ENCODE measurements at places on chromosomes 4 and X.
A peak's percentile ranks its signal among the peaks of the same experiment; 100 is the strongest.

- DNase-seq = no peak
Observed at GRCh38 chr4:4985844-4986243, 33.4 kb downstream of the CYTL1 start.

GRCh38 chr4:8672486-8672885 lies 79.9 kb downstream of the CPZ start:
- no peak for DNase-seq

GRCh38 chrX:44062840-44063239 lies 89.7 kb upstream of the NDP start:
- no peak for DNase-seq

DNA sequence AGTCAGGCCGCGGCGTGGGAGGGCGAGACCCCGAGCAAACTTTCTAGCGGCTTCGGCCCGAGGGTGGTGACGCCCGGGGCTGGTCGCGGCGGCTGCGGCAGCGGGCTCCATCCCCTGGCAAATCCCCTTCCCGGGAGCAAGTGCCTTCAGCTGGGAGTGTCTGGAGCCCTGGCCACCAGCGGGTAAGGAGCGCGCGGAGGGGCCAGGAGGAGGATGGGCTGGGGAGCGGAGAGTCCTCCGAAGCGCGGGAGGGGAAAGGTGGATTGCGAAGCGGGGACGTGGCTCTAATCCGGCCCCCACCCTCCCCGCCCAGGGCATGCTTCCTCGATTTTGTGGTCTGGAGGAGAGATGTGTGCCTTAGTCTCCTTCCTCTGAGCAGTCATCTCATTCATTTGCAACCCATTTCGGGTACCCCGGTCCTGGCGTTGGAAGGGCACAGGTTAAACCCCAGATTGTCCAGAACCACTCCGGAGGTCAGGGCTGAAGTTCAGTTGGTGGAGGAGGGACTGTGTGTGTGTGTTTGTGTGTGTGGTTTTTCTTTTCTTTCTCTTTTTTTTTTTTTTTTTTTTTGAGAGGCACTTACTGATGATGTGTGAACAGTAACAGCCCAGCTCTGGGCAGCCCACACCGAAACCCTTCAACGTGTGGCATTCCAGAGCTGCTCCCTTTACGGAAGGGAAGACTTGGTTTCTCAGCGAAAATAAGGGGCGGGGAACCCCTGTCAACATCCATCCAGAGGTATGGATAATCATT lies 516 bp downstream of the SGMS2 start:
- DNase-seq = peak; percentile 39

GRCh38 chr4:137468836-137469235 lies 63.5 kb downstream of the PCDH18 start:
- DNase-seq = no peak

DNA sequence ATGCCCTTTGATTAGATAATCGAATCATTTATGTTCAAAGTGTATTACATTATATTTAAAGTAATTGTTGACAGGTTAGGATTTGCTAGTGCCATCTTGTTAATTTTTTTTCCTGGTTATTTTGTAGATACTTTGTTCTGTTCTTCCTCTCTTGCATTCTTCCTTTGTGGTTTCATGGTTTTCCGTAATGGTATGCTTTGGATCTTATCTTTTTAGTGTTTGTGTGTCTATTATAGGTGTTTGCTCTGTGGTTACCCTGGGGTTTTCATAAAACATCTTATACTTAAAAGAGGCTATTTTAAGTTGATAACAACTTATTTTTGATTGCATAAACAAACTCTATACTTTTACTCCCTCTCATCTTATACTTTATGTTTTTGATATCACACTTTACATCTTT lies 108.2 kb upstream of the SRD5A3 start:
- no peak for DNase-seq

GRCh38 chrX:23851544-23851943 lies 56.2 kb downstream of the APOO start:
- DNase-seq = no peak

- DNase-seq = no peak
Observed at GRCh38 chr4:38327174-38327573, 336.8 kb upstream of the KLF3 start.

DNA sequence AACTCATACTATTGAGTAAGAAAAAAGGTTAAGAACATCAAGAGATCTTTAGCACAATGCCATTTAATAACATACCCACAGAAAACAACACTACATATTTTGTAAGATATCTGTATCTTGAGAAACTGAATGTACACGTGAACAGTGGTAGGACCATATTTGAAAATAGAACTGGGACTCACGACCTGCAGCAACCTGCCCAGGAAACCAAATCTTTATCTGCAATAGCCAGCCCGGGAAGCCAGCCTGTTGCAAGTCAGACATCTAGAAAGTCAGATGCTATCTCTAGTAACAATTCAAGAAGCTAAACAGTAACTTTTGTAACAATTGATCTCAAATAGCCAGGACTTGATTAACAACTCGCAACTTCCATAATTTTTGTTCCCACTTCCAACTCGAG lies 52.6 kb upstream of the SOD3 start:
- DNase-seq = no peak

- DNase-seq = no peak
Observed at GRCh38 chrX:29044423-29045184, 457.4 kb downstream of the IL1RAPL1 start.

DNA sequence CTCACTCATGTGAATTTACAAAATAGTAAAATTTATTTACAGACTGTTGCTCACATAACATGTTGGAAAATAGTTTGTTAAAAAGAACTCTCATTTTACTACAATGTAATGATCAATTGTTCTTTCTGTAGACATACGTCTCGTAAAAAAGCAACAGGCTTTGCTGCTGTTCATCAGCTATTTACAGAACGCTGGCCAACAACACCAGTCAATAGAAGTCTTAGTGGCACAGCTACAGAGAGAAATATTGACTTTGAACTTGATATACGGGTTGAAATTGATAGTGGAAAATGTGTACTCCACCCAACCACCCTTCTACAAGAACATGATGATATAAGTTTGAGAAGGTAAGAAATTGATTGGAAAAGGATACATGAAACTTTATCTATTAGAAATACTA lies 47.6 kb upstream of the ADAD1 start:
- no peak for DNase-seq

DNA sequence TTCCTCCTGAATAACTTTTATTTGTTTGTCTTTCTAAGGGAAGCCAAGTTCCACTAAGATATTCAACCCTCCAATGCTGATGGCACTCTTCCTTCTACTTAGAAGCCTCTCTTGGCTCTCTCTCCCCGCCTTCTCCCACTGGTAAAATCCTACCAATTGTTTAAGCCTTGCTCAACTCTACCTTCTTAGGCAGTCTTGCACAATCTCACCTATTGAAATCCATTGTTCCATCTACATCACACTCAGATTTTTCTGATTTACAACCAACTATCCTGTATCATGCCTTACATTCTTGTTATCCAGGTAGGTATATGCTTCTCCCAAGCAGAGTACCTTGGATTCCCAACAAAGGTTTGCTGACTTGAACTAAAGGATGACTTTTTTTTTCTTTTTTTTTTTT lies 69.1 kb downstream of the NR3C2 start:
- no peak for DNase-seq

DNA sequence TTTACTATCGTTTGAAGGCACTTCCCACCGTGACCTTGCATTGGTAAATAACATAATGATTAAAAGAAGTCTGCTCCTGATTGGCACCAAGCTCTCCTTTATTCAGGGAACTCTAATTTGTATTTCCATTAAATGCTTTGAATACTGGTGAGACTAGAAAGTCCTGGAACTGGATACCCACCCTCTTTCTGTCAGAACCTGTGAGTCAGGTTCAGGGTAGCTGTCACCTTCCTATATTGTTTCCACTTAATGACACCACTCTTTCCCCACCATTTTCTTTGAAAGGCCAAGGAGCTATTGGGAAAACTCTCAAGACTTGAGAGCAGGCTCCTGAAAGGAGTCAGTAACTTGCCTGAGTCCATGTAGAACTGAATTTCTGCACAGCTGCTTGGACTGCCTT lies 55.9 kb upstream of the RASSF6 start:
- no peak for DNase-seq

- DNase-seq = no peak
Observed at GRCh38 chrX:50103866-50104566, 96.8 kb downstream of the AKAP4 start.

GRCh38 chr4:157840648-157841047 lies 332.2 kb downstream of the GASK1B start:
- DNase-seq = no peak

GRCh38 chr4:141348573-141348972 lies 127.9 kb downstream of the ZNF330 start:
- DNase-seq = no peak

GRCh38 chr4:69518538-69519198 lies 23.0 kb upstream of the UGT2B4 start:
- no peak for DNase-seq
